Amygdala (tissue), 56 donors: ENCODE measurements at places on chromosomes 5 and 9.

GRCh38 chr5:111349429-111349828 lies 125.2 kb downstream of the CAMK4 start:
- DNase-seq, result no peak

DNA sequence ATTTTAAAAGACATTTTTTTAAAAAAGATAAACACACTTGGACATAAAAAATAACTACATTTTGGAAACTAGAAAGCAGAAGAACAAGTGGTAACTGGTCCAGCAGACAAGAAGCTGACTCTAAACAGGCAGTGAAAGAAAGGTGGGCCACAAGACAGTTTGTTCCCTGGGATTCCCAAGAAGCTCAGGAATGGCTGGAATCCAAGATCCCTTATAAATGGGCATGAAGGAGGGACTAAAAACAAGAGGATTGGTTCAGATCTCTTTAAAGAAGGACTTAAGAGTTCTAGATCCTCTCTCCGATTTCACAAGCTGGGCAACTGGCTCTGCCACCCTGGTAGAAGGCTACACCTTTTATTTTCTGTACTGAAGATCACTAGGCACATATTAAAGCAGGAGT lies 102.8 kb downstream of the ARL15 start:
- no peak for DNase-seq

DNA sequence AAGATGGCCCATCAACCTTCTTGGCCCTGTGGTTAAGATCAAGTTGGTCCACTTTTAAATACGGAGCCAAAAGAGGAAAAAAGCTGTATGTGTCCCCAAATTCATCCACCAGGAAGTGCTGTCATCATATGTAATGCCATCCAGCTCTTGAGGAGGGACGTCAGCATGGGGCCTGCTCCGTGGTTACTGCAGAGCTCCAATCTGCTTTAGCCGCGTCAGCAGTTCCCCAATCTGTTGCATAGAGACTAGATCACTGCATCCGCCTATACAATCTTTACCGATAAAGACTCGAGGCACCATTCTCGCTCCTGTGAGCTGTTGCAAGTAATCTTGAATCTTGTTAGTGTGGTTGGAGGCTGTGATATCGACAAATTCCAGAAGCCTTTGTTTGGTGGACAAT lies 65.7 kb downstream of the GABRA6 start:
- DNase-seq, result no peak

DNA sequence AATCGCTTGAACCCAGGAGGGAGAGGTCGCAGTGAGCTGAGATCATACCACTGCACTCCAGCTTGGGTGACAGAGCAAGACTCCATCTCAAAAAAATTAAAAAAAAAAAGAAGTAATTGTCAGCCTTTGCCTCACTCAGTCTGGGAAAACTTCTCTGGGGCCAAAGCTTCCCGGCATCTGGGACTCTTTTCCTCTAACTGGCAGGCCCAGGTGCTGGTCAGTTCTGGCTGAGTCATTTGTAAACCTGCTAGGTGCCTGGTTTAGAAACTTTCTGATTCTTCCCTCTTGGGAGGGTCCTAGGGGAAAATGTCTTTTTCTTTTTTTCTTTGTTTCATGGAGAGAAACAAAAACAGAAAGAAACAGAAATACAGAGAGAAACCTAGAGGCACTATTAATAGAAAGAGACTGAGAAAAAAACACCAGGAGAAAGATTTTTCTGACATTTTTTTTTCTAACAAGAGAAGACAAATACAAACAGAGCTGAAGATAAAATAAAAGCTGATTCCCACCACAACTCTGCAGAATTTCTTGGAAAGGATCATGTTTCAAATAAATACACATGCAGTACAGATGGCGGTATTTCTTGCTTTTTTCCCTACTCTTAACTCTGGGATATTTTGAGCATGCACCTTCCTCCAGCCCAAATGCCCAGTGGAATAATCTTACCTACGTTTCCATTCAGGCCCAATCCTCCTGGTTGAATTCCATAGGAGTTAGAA lies 22.1 kb upstream of the UBAP2 start:
- DNase-seq, result no peak

GRCh38 chr5:181204113-181204825 lies 727 bp downstream of the TRIM7 start:
- no peak for DNase-seq

DNA sequence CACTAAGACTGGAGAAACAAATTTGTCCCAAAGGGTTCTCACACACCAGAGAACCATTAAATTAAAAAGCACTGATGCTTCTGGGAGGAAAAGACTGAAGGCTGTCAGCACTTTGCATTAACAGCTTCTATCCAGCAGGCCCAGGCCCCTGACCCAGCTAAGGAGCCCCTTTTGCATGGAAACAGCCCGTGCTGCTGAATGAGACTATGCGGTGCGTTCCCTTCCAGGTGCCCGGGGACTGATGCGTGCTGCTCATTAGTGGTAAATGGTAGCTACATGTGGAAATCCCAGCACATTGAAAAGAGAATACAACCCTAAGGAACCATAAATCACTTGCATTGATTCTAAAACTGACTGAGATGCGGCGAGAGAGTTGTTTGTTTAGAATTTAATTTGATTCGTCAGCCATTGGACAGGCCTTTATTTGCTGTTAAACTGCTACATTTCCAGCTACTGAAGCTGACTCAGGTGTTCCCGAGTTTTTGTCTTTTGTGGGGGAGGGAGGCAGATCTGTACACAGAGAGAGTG lies 351.0 kb upstream of the SLC24A2 start:
- no peak for DNase-seq

DNA sequence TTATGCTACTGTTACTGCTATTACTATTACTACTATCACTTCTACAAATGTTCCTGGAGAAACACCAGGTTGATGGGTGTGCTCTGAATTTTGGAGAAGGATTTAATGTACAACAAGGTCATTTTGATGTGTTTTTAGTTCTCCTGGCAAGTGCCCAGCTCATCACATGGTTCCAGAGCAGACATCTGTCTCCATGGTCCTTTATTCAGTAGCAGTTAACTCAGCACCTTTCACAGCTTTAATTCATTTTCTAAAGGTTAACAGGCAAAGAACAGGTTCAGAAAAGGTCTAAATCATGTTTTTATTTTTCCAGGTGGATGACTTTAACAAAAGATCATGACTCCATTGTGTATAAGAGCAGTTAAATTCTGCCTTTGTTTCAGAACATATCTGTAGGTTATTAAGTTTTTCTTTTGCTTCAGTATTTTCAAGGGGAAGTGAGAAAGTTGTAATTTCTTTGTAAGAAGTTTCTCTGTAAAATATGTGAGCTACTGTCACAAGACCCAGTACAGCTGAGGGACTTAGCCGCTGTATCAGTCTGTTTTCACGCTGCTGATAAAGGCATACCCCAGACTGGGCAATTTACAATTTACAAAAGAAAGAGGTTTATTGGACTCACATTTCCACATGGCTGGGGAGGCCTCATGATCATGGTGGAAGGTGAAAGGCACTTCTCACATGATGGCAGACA lies 41.9 kb downstream of the MTRR start:
- DNase-seq, result no peak

GRCh38 chr9:77968506-77968905 lies 63.1 kb downstream of the GNAQ start:
- DNase-seq, result no peak

GRCh38 chr5:173411791-173412555 lies 83.8 kb upstream of the STC2 start:
- DNase-seq, result no peak

- DNase-seq, result no peak
These were observed 129.1 kb upstream of the BOD1 start for GRCh38 chr5:173745557-173745956.

GRCh38 chr9:116694785-116695291 lies 7.7 kb downstream of the TRIM32 start:
- no peak for DNase-seq

- no peak for DNase-seq
These were observed 35.6 kb downstream of the ATPSCKMT start for GRCh38 chr5:10214041-10214440.
